ENCODE measurements at places on chromosomes 5 and 9.

DNA sequence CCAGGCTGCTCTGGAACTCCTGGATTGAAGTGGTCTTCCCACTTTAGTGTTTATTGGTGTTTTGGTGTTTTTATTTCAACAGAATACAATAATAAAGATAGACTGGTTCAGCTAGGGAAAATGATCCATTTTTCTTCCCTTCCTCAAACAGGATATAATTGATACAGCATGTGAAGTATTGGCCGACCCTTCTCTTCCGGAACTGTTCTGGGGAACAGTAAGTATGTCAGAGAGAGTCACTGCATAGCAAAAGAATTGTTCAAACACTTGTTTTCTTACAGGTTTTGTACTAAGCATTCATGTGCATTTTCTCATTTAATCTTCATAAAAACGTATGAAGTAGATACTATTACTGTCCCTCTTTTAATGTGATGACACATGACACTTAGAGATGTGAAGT, 31.6 kb downstream of the NUP188 start:
- no peak for DNase-seq

GRCh38 chr5:158560170-158560569, 539.5 kb downstream of the EBF1 start:
- no peak for DNase-seq

DNA sequence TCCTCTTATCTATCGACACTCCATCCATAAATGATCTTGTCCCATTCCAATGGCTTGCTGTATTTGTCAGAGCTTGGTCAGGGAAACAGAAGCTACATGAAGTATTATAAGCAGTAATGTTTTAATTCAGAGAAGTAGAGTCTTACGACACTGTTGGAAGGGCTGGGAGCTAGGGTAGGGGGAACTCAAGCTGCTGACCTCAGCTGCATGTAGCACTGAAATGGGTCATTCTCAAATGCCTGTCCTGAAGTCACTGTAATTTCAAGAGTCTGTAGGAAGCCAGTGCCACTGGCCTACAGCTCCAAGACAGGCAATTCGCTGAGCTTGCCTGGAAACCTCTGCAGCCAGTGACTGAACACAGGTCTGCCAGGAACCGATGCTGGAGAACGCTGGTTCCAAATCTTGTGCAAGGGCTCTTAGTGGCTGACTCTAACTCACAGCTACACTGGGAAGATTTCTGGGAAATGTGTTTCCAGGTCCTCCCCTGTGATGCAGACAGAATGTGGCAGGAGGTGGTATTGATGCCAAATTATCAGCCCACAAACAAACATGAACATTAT, 532.4 kb downstream of the CCDC171 start:
- no peak for DNase-seq

GRCh38 chr9:112446526-112446925, 40.1 kb upstream of the KIAA1958 start:
- DNase-seq, result no peak

GRCh38 chr9:83432104-83432627, 106.0 kb downstream of the FRMD3 start:
- DNase-seq, result no peak

GRCh38 chr5:167071981-167072610, 1219.3 kb upstream of the WWC1 start:
- DNase-seq, result no peak
